ENCODE measurements at places on chromosomes 12 and 14.

GRCh38 chr12:123723765-123724164 lies 11.6 kb downstream of the ATP6V0A2 start:
- no peak for DNase-seq

- DNase-seq, result peak; percentile 70
These were observed 116.6 kb downstream of the ETV6 start for GRCh38 chr12:11765817-11766794.

DNA sequence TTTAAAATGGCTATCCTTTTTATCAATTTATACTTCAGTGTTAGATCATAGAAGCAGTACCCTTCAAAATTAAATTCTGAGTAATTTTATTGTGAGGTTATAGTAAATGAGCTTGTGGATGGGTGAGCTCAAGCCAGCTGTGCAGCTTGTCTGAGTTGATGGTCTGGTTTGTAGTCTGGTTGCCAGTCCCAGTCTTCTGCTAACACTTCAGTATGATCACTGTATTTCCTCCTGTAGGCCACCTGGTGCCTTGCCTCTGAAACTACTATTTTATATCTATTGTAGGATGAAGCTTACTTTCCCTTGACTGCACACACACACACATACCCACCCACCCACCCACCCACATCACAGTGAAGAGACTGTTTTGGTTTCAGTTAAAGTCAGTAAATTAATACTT lies 496.4 kb downstream of the PCNX1 start:
- DNase-seq, result no peak

GRCh38 chr12:7160183-7160582 lies 29.3 kb upstream of the PEX5 start:
- DNase-seq, result no peak

- DNase-seq, result no peak
These were observed 138.8 kb upstream of the MAP1LC3B2 start for GRCh38 chr12:116420227-116420880.
